Right cardiac atrium (tissue), 5 donors: ENCODE measurements at places on chromosomes 7 and 10. TPM values are rescaled to one million over a fixed set of nuclear protein-coding genes. Genes with fewer than 3 reads are reported as not detected.

The TSPAN12 gene
- polyA plus RNA-seq: 37.6 TPM

The PRKG1 gene
- 16.6 TPM for polyA plus RNA-seq

The CYP3A4 gene
- polyA plus RNA-seq: 0.16 TPM

The JCAD gene
- 17.6 TPM for polyA plus RNA-seq

The EPHB6 gene
- polyA plus RNA-seq: 6.9 TPM

The OPN4 gene
- polyA plus RNA-seq: 0.93 TPM

The HOXA5 gene
- 0.43 TPM for polyA plus RNA-seq

The CD36 gene
- 570 TPM for polyA plus RNA-seq

The SRGN gene
- polyA plus RNA-seq: 69.5 TPM

The WNT8B gene
- not detected for polyA plus RNA-seq

The TMED4 gene
- polyA plus RNA-seq: 63.9 TPM

The AKR1C1 gene
- polyA plus RNA-seq: 99.1 TPM
